Large intestine (tissue), 12 donors: ENCODE measurements at places on chromosomes 16 and 17.

DNA sequence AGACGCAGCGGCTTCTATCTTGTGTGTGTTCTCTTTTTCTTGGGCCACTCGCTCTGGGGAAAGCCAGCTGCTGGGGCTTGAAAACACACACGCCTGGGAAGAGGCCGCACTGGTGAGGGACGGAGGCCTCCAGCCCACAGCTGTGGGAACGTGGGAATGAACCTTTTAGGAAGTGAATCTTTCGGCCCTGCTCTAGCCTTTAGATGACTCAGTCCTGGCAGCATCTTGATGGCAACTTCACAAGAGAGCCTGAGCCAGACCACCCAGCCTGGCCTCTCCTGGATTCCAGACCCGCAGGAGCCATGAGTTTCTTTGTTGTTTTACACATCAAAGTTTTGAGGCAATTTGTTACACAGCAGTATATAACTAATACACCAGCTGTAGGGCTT, 2.2 kb upstream of the PDPK1 start:
- H3K27me3 ChIP-seq, result no peaks in the 10 kb centered on the region
- no peak for DNase-seq
- no peak overlapping the region for H3K27ac ChIP-seq
- peaks cover 30% of the 10 kb centered on the region for H3K4me1 ChIP-seq
- peaks cover 2% of the 10 kb centered on the region for H3K36me3 ChIP-seq
- no peak overlapping the region for H3K4me3 ChIP-seq

- H3K27me3 ChIP-seq, result no peaks in the 10 kb centered on the region
- no peak overlapping the region for H3K27ac ChIP-seq
- no peak for DNase-seq
- H3K4me3 ChIP-seq, result no peak overlapping the region
Measured at GRCh38 chr17:64022611-64023063, 2.2 kb upstream of the ICAM2 start.

GRCh38 chr16:80105160-80105559, 435.6 kb upstream of the DYNLRB2 start:
- no peaks in the 10 kb centered on the region for H3K4me1 ChIP-seq
- no peaks in the 10 kb centered on the region for H3K36me3 ChIP-seq
- H3K27me3 ChIP-seq, result no peaks in the 10 kb centered on the region
- no peak overlapping the region for H3K27ac ChIP-seq
- DNase-seq, result no peak

DNA sequence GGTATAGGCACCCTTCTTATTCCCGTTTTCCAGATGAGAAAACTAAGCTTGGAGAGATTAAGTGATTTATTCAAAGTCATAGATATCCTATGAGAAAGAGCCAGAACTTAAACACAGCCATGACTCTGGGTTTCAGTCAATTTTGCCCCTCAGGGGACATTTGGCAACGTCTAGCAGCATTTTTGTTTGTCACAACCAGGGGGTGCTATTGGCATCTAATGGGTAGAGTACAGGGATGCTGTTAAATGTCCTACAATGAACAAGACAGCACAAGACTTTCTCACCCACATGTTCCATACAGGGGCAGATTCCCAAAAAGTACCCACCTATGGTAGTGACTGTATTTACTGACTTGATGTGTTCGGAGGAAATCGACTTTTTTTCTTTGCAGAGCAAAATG, 4.8 kb upstream of the SHISA9 start:
- no peaks in the 10 kb centered on the region for H3K36me3 ChIP-seq
- peaks cover 30% of the 10 kb centered on the region for H3K27me3 ChIP-seq
- H3K4me1 ChIP-seq, result no peaks in the 10 kb centered on the region
- no peak overlapping the region for H3K4me3 ChIP-seq
